ENCODE measurements at places on chromosomes 11 and 22.

DNA sequence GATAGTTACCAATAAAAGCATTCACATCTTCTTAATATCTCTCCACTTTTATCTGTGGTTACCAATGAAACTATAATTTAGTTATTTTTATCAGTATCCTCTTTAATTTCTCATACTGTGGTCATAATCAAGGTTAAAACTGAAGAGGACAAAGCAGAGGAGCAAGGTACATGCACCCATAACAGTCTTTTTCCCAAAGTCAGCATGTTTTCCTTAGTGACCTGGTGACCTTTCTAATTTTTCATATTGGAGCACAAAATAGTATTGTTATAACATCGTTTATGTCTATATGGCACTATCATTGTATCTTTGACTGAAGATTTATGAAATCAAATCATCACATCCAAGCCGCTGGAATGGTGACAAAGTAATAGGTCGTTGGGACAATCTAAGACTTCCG, 51.5 kb upstream of the CHORDC1 start:
- no peak for DNase-seq

DNA sequence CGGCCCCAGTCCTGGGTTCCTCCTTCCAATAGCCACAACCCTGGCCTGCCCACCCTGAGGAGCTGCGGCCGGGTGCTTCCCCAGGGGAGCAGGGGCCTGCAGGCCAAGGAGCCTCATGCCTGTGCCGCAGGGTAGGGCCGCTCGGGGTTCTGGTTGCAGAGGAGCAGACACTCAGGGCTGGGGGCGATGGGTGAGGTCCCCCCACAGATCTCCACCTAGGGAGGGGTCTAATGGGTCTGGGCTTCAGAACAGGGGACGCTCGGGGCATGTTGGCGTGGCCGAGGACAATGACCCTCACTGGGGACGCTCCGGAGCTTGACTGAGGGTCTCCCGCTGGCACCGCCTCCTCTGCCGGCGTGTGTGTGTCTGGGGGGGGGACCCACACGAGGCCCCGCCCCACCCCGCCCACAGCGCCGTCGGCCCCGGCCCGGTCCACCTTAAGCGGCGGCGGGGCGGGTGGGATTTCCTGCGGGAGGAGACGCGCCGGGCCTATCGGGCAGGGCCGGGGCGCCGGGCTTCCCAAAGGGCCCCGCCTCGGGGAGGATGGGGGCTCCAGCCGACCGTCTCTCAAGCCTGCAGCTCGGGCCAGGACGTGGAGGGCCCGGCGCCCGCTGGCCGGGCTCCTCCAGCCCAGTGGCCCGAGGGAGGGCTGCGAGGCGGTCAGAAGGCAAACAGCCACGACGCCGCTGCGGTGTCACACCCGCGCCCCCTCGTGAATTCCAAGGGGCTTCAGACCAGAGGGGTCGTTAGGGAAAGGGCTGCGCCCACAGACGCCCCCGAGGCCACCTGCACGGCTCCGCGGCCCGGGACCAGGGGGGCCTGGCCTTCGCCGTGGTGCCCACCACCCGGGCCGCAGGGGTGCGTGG, 640 bp upstream of the ZDHHC8 start:
- peak; percentile 65 for DNase-seq

DNA sequence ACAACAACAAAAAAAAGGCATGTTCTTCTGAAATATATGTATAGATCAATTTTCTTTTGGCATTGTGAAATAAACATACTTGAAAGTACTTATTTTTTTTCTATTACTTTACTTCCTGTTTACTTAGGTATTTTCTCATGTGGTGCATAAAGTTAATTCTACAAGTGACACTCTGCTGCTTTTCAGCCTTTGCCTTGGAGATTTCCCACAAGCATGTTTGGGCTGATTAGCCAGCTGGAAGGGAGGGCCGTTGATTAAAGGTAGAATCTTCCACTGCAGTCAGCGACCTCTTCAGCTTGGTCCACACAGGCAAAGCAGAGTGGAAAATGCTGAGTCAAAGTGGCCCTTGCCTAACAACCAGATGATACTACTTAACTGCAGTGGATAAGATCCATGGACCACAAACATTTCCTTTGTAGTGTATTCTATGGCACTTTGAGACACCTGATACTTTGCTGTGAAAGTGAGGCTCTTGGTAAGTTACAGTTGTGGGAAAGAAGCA, 176.0 kb downstream of the ARHGAP42 start:
- DNase-seq = peak; percentile 64

DNA sequence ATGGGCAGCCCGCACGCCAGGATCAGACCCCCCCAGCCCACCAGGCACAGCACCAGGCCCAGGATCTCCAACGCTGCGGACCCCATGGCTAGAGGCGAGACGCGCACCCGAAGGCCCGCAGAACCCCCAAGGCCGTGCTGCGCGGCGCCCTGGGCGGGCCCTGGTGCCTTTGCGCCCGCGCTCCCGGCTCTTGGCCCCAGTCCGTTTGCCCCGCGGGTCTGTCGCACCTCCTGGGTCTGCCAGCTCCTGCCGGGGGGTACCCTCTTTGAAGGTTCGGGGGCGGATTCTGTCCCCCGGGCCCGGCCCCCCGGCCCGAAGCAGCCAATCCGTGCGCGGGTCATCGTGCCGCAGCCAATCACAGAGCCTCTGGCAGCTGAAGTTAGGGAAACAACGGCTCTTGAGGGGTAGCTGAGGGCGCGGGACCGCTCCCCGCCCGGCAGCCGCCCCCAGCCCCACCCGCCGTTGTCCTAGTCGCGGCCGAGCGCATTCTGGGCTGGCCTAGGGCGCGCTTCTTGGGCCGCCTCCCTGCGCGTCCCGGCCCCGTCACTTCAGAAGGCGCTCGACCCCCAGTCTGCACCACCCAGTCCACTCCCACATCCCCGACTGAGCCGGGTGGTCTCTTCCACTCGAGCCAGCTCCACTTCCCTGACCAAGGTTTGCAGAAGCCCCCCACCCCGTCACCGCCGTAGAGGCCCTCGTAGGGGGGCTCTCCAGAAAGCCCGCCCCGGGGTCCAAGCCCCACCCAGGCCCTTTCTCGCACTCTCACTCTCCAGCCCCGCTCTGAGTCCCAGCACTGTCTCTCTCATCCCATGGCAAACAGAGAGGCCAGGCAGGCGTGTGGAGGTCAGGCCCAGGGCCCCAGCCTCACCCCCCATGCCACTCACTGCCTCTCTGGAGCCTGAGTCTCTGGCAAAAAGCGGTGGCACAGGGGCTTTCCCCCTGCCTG, at the start of gene CLDN5:
Gene CLDN5, minus strand, starts transcription at position 241 of the 946 bp plus-strand sequence. Its CDS starts 155 bp downstream, at position 86.
- peak; percentile 26 for DNase-seq

GRCh38 chr11:92841719-92842118, 127.7 kb upstream of the MTNR1B start:
- no peak for DNase-seq

DNA sequence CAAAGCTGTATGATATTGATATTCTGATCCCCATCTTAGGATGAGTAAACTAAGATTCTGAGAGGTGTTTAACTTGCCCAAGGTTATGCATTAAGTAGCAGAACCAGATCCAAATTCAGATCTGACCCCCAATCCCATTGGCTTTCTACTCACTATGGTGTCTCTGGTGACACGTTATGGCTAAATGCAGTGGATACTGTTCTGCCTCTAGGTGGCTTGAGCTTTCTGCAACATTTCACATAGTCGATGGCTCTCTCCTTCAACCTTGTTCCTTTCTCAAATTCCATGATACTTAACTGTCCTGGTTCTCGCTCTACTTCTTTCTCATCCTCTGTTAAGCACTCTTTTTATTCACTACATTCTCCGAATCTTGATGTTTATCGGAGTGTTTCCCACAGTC, 9.4 kb downstream of the C11orf97 start:
- peak; percentile 59 for DNase-seq

GRCh38 chr11:86723281-86723680, 50.9 kb upstream of the ME3 start:
- no peak for DNase-seq

GRCh38 chr11:124942466-124943253, 6.8 kb upstream of the HEPACAM start:
- DNase-seq = no peak

- DNase-seq = peak; percentile 98
Observed at GRCh38 chr11:118615282-118615975, 8.0 kb downstream of the PHLDB1 start.

DNA sequence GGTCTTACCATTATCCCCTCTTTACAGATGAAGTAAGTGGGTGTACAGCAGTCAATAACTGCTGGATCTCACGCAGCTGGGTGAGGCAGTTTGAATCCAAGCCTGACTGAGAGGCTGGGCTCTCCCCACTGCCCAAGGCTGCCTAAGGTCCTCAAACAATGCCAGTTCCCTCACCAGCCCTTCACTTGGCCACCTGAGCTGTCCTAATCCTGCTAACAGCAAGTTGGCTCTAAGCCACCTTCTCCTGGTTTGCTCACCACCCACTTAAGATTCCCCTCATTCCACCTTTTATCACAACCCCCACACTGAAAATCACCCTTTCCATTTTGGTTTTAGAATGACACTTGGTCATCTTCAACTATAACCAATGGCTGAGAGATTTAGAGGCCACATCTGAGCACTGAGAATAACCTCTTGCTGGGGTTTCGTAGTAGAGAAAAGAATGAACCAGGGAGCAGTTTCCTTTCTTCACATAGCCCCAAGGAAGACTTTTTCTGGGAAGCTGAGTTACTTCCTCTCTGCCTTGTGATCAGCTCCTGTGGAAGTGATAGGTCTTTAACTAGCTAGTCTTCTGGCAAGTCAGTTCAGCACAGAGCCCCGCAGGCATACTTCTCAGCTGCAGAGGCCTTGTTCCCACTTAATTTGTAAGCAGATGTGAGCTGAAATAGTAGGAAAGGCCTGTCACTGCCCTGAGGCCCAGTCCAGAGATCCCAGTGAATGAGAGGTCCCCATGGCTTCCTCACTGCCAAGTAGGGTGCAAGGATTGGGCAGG, 57.8 kb upstream of the TTC12 start:
- DNase-seq = peak; percentile 14

DNA sequence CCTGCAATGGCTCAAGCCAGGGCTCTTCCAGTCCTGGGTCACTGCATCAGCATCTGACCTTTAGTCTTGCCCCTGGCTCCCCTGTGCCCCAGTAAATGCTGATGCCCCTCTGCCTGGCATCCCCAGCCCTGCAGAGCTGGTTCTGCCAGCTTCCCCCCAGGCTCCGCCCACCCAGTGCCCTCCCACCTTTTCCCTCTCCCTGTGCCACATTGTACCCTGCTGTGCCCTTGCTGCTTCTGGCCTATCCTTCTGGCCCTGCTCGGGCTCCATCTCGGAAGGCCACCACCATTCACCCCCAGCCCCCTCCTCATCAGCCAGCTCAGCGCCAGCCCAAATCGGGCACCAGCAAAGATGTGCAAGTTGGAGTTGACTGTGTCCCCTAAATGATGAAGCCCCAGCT, 7.4 kb downstream of the CAPN5 start:
- no peak for DNase-seq

DNA sequence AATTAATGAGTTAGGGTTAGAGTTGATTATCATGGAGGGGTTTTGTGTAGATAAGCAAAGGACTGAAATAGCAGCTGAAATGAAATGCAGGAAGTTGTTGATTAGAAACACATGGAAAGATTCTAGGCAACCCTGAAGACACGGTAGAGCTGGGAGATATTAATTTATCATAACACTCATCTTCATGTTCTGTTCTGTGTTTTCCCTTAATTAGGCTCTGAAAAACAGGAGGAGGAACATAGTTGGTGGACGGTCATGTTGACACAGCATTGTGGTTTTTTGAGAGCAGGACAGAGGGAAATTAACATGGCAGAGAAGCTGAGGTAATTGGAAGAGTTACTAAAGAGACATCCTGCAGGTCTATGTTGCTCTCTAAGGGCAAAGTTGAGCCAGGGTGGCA, 138.8 kb upstream of the UBASH3B start:
- no peak for DNase-seq

- no peak for DNase-seq
Observed at GRCh38 chr11:131077340-131077739, 161.1 kb upstream of the SNX19 start.

- DNase-seq = no peak
Observed at GRCh38 chr11:43541993-43542392, 138.5 kb upstream of the HSD17B12 start.

GRCh38 chr11:2295971-2296912, 5.5 kb downstream of the C11orf21 start:
- DNase-seq = no peak

DNA sequence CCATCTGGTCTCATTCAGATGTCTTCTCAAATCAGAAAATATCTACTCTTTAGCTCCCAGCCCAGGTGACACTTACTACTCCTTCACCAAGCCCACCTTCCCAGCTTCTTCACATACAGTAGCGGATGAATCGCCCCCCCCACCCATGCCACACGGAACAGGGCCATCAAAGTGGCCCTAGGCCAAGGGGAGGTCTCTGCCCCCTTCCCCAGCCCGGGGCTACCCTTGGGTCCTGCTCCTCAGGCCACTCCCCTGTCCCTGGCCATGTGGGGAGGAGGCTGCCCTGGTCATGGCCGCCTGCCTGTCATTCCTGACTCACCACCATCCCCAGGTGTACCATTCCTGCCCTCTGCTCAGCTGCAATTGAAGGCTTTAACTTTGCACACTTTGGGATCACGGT, 142.8 kb downstream of the NECTIN1 start:
- no peak for DNase-seq

DNA sequence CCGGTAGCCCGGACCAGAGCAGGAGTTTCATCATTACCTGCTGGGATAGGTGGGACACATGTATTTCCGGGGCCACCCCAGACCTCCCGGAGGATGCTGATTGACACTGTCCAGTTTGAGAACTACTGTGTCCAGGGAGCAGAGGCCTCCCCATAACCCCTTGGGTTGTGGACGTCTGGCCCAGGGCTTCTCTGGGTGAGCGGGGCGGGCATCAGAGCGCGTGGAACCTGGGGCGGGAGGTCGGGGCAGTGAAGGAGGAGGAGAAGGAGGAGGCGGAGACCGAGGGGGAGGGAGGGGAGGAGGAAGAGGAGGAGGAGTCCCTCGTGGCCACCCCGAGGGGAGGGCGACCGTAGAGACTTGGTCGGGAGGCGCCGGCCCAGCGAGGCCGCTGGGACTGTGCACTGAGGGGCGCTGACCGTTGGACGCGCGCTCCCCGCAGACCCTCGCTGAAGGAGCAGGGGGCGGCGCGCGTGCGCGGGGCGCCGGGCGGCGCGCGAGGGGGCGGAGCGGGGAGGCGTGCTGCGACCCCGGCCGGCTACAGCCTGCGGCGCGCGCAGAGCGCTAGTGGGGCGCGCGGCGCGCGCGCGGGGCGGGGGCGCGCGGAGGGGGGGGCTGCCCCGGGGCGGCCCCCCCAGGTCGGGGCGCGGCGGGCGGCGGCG, at the start of gene GRK3:
Gene GRK3, plus strand, starts transcription at position 356 of the 659 bp plus-strand sequence. CDS start 366 bp downstream, outside the sequence.
- peak; percentile 78 for DNase-seq

DNA sequence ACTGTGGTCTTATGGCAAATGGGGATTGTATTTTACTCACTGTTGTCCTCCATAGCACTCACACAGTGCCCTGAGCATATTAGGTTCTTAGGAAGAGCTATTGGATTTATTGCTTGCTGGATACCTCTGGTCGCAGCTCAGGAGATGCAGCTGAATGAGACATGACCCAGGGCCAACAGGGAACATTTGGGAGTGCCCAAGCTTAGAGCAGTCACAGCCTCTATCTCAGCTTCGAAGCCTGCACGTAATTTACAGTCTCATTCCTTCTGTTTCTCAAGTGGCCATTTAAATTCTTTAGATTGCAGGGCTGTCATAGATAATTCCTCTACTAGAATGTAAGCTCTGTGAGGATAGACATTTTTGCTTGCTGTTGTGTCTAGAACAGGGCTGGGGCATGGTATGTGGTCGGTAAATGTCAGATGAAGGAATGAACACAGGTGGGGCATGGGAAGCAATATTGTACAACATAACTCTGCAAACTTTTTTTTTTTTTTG, 192.8 kb downstream of the GRIK4 start:
- no peak for DNase-seq

All from mesendoderm (in vitro differentiated cells).